ENCODE measurements at places on chromosomes 7 and 10.

- no peak for DNase-seq
Measured at GRCh38 chr10:118562851-118563250, 32.6 kb downstream of the PRLHR start.

- no peak for DNase-seq
Measured at GRCh38 chr7:84624527-84624926, 429.9 kb upstream of the SEMA3A start.

- DNase-seq, result no peak
Measured at GRCh38 chr10:13732465-13732881, 145.7 kb downstream of the PRPF18 start.

DNA sequence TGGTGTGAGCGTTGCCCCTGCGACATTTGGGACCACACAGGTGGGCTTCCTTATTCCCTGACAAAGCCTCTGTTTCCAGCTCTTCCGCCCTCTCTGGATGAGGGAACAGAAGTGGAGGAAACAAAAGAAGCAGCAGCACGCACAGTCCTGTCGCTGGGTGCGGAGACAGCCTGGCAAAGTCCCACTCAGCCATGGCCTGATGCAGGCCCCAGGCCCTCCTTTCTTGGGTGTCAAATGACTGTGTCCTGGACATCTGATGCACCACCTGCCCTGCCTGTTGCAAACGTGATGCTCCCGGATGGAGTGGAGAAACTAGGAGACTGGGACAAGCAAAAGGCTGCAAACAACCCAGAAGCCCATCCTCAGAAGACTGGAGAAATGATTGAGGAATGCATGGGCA is 20.7 kb downstream of the ZMIZ2 start:
- DNase-seq, result no peak

DNA sequence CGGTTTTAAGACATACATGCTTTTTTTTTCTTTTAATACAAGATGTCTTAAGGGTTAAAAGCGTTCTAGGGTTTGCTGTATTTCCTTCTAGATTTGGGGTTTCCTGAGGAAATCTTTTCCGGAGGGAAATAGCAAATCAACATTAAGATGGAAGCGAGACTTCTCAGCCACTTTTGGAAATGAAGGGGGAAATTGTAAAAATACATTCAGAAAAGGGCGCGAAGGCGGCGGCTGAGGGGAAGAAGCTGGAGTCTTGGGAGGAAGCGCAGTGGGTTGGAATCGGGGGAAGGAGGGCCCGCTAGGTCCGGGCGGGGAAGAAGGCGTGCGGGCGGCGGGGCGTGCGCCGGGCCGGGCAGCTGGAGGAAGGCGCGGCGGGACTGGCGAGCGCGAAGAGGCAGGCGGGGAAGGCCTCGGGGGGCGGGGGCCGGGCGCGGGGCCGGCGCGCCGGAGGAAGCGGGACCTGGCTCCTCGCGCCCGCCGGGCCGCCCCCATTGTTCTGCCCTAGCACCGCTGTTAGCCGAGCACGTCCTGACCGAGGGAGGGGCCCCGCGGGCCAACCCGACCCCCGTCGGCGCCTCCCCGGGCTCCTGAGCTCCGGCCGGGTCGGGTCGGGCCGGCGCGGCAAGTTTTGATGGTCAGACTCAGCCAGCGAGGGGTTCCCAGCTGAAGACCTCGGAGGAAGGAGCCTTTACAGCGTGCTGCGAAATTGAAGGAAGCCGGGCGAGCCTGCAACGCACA is 1.5 kb upstream of the SKIDA1 start:
- DNase-seq, result no peak

GRCh38 chr10:124672181-124672638 is 72.0 kb downstream of the FAM53B start:
- no peak for DNase-seq

Measured in GM04504 (cell line).